Panc1 (cell line): ENCODE measurements at places on chromosomes 3 and 15. TPM values are rescaled to one million over a fixed set of nuclear protein-coding genes. Genes with fewer than 3 reads are reported as not detected.

GRCh38 chr15:20356444-20356910 lies 185.1 kb downstream of the GOLGA6L6 start:
- DNase-seq = peak; percentile 54

The CTXN2 gene
- total RNA-seq = 0.05 TPM

- DNase-seq = no peak
These were observed 147.7 kb upstream of the GALNT15 start for GRCh38 chr3:16026753-16027152.

- DNase-seq = no peak
These were observed 14.6 kb upstream of the SEC62 start for GRCh38 chr3:169952045-169952444.

DNA sequence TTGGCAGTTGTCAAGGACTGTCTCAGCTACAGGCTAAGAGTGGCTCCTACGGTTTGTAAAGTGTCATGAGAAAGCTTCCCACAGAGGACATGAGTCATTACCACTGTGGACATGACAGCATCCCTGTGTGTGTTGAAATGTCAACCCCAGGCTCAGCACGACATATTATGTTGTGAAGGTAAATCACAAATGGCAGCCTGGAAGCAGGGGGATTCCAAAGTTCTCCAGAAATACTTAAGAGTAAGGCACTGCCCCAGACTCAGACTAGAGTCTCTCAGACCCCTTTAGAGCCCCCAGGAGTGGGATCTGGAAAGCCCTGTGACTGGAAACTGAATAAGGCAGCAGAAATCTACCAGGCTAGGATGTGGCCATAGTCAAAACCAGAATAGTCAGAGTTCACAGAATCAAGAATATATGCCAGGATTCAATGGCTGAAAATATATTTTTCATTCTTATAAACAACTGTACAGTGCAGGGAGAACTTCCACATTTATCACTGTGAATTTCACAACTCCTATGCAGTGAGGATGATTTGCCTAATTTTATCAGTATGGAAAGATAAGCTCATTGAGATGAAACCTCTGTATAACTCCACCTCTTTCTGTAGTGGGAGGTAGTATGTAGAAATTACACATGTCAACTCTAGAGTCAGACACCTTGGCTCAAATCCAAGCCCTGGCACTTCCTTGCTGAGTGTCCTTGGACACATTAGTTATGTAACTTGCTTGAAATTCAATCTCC lies 237.1 kb upstream of the CFAP20DC start:
- DNase-seq = no peak

The COL6A5 gene
- total RNA-seq = not detected

GRCh38 chr3:11240496-11240895 lies 31.7 kb upstream of the ATG7 start:
- DNase-seq = no peak

GRCh38 chr3:43338295-43338694 lies 52.0 kb downstream of the SNRK start:
- DNase-seq = no peak

DNA sequence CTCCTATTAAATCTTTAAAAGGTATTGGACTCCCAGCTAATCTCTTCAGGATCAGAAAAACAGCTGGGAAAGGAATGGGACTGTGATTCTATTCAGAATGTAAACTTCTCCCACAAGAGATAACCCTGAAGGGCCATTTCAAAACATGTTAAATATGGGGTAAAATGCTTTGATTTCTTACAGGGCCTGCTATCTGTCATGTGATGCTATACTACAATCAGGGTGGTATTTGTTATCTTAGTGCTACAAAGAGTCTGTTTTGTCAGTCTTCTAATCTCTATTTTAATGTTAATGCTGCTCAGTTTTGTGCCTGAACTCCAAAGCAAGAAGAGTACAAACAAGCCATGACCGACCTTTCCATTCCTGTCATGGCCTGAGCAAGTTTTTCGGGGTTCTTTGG lies 186.9 kb downstream of the TBC1D5 start:
- DNase-seq = no peak

The SLC22A13 gene
- 0.33 TPM for total RNA-seq

The MYRIP gene
- total RNA-seq = 0.59 TPM

- no peak for DNase-seq
These were observed 215.5 kb downstream of the NR1D2 start for GRCh38 chr3:24160424-24161095.

The DUOXA1 gene
- total RNA-seq = not detected

- no peak for DNase-seq
These were observed 208.8 kb downstream of the OSBPL10 start for GRCh38 chr3:31772272-31772671.

The MYZAP gene
- 1.1 TPM for total RNA-seq

GRCh38 chr3:62785384-62785783 lies 89.8 kb downstream of the CADPS start:
- DNase-seq = no peak

GRCh38 chr3:157063926-157064325 lies 96.0 kb downstream of the CCNL1 start:
- DNase-seq = no peak

The GOLGA6A gene
- total RNA-seq = 0.05 TPM
